ENCODE measurements at places on chromosomes 2 and 18. TPM values are rescaled to one million over a fixed set of nuclear protein-coding genes. Genes with fewer than 3 reads are reported as not detected.

DNA sequence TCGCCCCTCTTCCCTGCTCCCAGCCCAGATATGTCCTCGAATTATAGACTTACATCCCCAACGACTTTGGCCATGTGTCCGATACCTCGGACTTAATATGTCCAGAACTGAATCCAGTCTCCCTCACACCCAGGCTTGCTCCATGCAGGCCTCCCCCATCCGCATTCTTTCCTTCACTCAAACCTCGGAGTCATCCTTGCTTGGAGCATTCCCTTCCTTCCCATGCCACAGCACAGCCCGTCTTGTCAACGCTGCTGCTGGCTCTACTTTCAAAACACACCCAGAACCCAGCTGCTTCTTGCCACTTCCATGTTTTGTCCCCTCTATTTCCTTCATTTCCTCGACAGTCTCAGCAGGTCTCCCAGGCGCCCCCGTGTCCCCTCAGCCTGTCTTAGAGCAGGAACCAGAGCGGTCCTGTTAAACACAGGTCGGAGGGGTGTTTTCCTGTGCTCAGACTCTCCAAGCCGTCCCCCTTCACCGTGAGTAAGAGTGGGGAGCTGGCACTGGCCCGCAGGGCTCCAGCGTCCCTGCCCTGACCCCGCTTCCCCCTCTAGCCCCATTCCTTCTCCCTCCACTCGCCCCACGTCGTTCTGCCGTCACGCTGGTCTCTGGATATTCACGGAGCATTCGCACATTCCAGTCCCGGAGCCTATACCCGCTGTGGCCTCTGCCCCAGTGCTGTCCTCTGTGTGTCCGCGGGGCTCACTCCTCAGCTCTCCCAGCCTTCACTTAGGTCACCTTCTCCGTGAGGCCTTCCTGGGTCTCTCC lies 54.4 kb downstream of the VAPA start:
- DNase-seq, result no peak

GRCh38 chr2:34162231-34162630 lies 563.1 kb upstream of the FAM98A start:
- DNase-seq, result no peak

DNA sequence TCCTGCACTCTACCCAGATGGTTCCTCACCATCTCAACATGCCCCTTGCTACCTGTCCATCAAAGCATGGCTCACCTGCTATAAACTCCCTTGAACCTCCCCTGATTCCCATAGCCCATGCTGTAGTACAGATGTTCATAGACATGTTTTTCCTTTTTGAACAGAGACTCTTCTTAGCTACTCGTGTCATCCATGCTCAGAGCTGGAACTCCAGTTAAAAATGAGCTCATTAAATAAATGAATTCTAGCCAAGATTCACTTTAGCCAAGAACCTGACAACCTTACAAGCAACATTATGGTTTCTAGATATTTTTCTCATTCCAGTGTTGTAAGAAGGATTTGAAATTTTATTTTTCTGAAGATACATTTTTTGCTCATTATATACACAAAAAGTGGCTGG lies 65.0 kb downstream of the SCG2 start:
- no peak for DNase-seq

DNA sequence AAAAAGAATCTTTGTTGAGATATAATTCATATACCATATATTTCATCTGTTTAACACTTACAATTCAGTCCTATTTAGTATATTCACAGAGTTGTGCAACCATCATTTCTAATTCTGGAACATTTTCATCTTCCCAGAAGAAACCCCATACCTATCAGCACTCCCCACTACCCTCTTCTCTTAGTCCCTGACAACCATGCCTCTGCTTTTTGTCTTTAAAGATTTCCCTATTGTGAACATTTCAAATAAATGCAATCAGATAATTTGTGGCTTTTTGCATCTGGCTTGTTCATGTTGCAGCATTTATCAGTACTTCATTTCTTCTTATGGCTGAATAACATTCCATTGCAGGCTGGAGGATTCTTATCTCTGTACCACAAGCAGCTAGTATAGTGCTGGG lies 305.9 kb upstream of the MEX3C start:
- no peak for DNase-seq

The OST4 gene
- 279 TPM for total RNA-seq

The SP140 gene
- 2.9 TPM for total RNA-seq

GRCh38 chr18:53253789-53254188 lies 913.8 kb downstream of the DCC start:
- no peak for DNase-seq

GRCh38 chr2:68362749-68363148 lies 2.3 kb upstream of the PLEK start:
- no peak for DNase-seq

The ACVR1C gene
- 4.3 TPM for total RNA-seq

The LRRTM4 gene
- 2.2 TPM for total RNA-seq

The LRP2 gene
- 0.22 TPM for total RNA-seq

DNA sequence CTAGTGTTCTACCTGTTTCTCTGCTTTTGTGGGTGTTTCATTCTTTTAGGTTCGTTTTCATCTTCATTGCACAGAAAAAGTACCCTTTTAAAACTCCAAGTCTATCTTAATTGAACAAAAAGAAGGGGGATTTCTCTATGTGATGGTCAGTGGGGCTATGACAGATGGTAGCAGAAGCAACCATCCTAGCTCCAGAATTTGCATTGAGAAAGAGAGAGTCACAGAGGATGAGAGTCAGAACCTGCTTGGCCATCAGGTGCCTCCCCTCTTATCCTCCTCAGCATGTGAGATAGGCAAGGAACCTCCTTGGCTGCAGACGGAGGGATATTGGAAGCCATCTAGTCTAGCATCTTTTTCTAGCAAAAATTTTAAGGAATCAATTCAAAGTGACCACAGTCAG lies 398.0 kb upstream of the DCC start:
- no peak for DNase-seq

All from ovary (tissue), 10 donors.